ENCODE measurements at places on chromosomes 12 and 14. TPM values are rescaled to one million over a fixed set of nuclear protein-coding genes. Genes with fewer than 3 reads are reported as not detected.

PRIMA1 gene
- total RNA-seq: 0.08 TPM

LRRC43 gene
- not detected for total RNA-seq

PHLDA1 gene
- total RNA-seq: 11.5 TPM

CELA1 gene
- total RNA-seq: not detected

GPRC5D gene
- 0.17 TPM for total RNA-seq

SYNJ2BP gene
- 12.4 TPM for total RNA-seq

EPS8 gene
- 13.7 TPM for total RNA-seq

GALNT9 gene
- 0.25 TPM for total RNA-seq

All from liver (tissue), 10 donors.